ENCODE measurements at places on chromosomes 4 and X.

DNA sequence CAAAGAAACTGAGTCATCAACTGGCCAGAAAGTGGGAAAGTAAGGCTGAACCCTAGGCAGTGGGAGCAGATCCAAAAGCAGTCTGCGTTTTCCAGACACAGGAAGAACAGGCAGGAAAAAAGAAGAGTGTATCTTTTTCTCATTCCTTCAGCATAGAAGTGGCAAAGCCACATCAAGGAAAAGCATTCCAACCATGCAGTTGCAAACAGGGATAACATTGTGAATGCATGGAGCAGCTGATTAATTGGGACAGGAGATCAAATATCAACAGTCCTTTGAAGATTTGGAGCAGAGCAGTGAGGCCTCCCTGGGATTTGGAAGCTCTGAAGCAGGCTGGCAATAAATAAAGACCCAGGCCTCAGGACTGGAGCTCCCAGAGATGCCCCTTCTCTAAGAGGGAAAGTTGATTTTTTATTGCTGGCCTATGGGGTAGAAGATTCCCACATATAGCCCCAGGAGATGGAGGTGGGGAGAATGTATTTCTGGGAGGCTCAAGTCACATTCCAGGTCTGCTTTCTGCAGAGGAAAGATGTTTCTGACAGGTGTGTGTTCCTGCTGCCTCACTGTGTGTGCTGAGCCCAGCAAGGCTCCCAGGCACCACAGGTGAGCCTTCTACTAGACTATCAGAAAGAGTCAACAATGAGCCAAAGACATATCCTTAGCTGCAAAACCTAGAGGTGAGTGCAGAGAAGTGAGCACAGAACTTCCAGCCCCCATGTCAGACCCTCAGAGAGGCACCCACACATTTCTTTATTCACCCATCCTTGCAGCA lies 222.5 kb downstream of the RAB28 start:
- no peak for DNase-seq

GRCh38 chr4:128823025-128823661 lies 13.6 kb downstream of the JADE1 start:
- no peak for DNase-seq

- no peak for DNase-seq
Observed at GRCh38 chr4:57220172-57220571, 110.0 kb upstream of the IGFBP7 start.

GRCh38 chr4:142016031-142016430 lies 379.6 kb downstream of the IL15 start:
- DNase-seq, result no peak

- no peak for DNase-seq
Observed at GRCh38 chr4:94333866-94334265, 8.8 kb downstream of the HPGDS start.

DNA sequence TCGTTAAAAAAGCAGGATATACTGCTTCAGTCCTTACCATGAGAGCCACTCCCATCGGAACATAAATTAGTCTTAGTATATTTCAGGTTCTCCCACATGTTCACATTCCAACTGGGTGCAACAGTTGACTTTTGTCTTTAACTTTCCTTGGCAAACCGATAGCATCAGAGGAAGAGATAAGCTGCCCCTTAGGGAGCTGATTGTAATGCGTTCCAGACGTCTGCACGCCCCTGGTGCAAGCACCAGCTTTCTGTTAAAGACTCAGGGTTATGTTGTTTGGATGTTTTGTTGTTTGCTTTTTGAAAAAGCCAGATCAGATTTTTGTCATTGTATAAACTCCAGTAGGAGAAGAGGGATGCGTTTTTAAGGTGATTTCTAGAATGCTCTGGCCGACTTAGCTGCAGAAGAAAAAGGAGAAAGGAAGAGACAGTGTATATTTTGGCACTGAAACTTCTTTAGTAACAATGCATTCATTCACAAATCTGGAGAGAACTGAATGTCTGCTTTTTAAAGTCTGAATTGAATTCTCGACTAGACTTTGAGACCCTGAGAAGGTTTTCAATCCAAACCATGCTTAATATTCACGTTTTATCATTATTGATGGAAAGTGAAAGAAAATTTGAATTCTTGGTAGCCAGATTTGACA lies 160.9 kb downstream of the CBR4 start:
- DNase-seq, result no peak

DNA sequence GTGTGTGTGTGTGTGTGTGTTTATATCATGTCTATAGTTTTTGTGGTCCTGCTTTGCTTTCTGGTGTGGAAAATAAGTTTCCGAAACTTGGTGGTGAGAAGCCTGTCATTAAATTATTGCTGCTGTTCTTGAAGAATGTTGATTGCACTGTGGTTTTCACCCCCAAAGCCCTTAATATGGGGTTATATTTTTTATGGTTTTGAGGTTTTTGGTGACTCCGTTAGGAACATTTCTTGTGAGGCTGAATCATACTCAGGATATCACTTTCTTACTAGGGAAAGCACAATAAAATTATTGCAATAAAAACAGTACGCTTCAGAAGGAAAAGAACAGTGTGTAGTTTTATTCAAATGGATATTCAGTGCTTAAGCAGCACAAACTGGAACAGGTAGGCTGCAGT lies 539.1 kb upstream of the MAGEB18 start:
- no peak for DNase-seq

GRCh38 chr4:168408620-168409019 lies 71.7 kb downstream of the DDX60L start:
- DNase-seq, result no peak

DNA sequence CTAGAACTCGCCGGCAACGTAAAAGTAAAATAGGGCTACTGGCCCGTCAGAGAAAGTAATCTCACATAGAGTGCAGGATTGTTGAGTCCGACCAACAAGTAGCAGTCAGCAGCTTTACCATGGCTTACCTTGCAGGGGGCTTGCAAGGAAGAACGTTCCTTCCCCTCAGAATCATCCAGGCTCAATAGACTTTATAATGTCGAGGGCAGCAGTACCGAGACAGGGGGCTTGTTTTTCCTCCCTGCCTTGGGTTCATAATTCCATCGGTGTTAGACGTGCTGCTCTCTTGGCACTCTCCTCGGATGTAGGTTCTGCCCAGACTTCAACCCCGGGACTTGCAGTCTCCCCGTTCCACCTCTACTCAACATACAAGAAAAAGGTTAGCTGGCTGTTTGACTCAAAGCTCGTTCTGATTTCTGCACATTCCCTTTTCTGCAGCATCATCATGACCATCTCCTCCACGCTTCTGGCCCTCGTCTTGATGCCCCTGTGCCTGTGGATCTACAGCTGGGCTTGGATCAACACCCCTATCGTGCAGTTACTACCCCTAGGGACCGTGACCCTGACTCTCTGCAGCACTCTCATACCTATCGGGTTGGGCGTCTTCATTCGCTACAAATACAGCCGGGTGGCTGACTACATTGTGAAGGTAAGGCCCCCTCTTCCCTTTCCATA lies 1.5 kb downstream of the SLC10A4 start:
- no peak for DNase-seq

GRCh38 chrX:133660281-133660680 lies 245.0 kb upstream of the GPC4 start:
- no peak for DNase-seq

DNA sequence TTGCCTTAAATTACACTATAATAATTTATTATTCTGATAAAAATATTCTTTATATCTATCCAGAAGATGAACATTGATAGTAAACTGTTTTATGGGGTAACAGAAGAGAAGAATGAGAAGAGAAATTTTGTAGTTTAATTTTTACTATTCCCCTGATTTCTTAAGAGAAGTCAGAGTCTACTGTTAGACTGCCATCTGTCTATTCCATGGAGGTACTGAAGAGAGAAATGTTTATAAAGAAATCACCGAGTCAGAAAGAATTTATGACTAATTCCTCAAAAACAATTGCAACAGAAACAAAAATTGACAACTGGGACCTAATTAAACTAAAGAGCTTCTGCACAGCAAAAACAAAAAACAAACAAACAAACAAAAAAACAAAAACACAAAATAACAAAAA lies 149.9 kb downstream of the FGF16 start:
- DNase-seq, result no peak

DNA sequence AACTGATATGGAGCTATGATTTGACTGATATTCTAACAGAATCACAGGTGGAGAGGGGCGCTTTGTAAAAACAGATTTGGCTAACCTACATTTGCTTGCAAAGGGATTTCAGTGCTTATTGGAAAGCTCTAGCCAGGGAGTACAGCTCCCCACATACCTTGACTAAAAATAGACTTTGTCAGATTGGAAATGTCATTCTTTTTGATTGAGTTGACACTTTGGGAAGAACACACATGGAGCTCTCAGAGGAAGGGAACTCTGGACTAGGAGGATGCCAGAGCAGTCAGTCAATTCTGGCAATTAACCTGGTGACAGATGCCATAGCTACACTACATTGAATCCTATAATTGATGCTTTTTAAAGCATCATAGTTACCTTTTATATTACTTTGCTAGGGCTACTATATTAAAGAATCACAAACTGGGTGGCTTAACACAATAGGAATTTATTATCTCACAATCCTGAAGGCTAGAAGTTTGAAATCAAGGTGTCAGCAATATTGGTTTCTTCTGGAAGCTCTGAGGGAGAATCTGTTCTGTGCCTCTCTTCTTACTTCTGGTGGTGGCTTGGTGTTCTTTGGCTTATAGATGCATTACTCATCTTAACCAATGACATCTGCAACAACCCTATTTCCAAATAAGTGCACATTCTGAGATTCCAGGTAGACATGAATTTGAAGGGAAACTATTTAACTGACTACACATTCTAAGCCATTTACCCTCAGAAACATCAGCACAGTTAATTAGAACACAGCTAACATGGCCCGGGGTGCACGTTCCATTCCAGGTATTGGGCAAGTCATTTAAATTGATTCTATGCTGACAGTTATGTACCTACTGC lies 8.4 kb upstream of the HERC3 start:
- DNase-seq, result no peak

DNA sequence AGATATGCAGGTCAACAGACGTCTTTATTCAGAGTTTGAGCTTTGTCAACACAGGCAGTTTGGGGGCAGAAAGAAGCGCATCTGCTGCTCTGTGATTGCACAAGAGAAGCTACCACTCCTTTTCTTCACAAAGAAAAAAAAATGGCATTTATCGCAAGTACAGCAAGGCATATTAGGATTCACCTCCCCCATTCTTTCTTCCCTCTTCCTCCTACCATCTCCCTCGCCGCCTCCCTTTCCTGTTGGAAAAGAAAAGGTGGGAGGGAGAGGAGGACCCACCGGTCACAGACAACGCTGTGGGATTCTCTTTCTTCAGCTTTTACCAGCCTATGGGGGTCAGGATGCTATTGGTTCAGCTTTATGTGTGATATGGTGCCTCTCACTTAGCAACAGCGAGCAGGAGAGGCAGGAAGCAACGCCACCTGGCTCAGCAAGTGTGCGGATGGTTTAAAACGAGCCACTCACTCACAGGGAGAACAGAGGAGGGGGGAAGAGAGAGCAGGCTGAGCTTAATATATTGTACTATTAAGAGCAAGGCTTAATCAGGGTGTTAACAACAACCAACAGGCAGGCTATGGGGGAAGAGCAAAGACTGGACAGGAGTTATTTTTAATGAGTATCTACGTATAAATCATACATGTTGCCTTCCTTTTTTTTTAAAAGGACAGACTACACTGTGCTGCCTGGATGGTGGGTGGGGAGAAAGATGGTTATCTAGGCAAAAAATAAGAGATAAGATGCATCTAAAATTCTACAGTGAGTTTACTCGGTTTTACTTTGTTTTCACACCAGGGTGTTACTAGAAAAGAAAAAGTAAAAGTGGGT lies 104.7 kb downstream of the MAML3 start:
- peak; percentile 8 for DNase-seq

DNA sequence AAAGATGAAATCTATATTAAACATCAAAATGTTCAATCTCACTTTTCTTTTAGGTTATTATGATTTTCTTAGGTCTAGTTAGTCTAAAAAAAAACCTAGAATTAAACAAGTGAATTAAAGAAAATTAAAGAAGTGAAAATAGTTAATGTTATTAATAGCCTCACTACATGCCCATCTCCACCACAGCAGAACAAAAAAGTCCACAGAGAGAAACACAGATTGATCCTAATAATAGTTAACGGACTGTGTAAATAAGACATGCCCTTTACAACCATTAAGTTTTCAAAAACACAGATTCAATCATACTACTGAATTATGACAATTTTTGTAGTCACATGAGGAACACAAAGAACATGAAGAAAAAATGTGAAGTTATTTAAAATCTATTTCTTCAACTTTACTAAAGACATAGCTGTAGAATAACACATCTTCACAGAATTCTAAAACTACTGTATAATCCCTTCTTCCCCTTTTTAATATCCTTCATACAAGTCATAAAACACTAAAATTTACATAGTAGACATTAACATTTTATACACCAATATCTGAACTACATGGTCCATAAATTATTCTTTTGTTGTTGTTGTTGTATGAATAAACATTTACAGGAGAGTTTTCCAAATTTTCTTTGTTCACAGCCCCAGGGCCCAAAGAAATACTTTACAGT lies 15.3 kb downstream of the HELQ start:
- no peak for DNase-seq

- peak; percentile 69 for DNase-seq
Observed at GRCh38 chrX:107710617-107711391, 64.8 kb downstream of the TSC22D3 start.

GRCh38 chrX:148691456-148691855 lies 191.0 kb downstream of the AFF2 start:
- DNase-seq, result no peak

GRCh38 chrX:44931441-44931973 lies 58.5 kb downstream of the KDM6A start:
- peak; percentile 8 for DNase-seq

- DNase-seq, result no peak
Observed at GRCh38 chr4:78179196-78179595, 122.1 kb downstream of the FRAS1 start.

- DNase-seq, result no peak
Observed at GRCh38 chr4:154414796-154415195, 76.8 kb downstream of the DCHS2 start.

DNA sequence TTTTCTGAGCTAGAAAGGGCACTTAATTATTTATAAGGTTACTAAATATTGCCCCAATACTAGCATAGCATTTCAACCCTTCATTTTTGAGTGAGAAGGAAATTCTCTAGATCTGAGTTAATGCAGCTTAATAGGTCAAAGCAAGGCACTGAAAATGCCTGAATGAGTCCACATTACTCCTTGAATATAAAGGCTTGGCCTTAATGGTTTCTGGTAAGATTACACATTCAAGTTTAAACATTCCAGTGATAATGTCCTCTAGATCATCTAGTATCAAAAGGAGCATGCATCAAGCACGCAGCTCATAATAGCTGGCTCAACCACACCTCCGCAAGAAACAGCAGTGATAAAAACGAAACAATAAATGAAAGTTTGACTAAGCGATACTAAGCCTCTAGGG lies 87.5 kb downstream of the SPANXN3 start:
- DNase-seq, result no peak

DNA sequence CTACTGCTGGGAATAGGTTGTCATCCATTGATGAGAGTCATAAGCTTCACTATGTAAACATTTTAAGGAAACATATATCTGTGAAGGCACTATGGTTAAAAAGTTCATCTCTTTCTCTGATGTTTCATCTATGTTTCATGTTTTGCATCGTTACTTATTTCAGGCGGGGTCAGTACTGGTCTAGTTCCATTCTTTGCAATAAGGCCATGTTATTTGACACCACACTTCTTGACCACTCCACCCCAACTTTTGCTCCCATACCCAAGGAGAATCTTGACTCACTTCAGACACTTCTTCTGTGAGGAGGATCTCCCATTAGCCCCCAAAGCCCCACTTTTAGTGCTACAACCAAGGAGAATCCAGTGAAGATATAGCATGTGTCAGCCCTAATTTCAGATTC lies 119.4 kb downstream of the GRIA3 start:
- DNase-seq, result no peak

All from CD8-positive, alpha-beta T cell (primary cell).